AML-193 (cell line): ENCODE measurements at places on chromosomes 12 and 14.
A peak's percentile ranks its signal among the peaks of the same experiment; 100 is the strongest.

- peak; percentile 67 for DNase-seq
Observed at GRCh38 chr14:89303456-89304435, 113.3 kb downstream of the FOXN3 start.

GRCh38 chr14:95054346-95055280 lies 102.7 kb downstream of the DICER1 start:
- DNase-seq = no peak

DNA sequence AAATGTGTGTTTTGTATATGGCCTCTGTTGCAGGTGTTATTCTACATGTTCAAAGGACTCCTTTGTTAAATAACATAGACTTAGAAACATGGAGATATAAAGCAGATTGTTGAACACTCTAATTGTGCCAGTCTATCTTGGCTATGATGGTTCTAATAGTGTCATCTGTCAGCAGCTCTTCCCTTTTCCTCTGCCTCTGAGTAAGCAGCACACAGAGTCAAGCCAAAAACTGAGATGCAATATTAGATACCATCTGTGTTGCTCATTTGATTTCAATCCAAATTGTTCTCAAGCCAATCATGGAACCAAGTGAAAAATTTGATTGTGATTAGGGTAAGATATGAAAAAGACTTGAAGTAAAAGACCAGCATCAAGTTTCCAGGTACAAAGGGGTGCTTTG lies 871.1 kb upstream of the MGAT4C start:
- no peak for DNase-seq

DNA sequence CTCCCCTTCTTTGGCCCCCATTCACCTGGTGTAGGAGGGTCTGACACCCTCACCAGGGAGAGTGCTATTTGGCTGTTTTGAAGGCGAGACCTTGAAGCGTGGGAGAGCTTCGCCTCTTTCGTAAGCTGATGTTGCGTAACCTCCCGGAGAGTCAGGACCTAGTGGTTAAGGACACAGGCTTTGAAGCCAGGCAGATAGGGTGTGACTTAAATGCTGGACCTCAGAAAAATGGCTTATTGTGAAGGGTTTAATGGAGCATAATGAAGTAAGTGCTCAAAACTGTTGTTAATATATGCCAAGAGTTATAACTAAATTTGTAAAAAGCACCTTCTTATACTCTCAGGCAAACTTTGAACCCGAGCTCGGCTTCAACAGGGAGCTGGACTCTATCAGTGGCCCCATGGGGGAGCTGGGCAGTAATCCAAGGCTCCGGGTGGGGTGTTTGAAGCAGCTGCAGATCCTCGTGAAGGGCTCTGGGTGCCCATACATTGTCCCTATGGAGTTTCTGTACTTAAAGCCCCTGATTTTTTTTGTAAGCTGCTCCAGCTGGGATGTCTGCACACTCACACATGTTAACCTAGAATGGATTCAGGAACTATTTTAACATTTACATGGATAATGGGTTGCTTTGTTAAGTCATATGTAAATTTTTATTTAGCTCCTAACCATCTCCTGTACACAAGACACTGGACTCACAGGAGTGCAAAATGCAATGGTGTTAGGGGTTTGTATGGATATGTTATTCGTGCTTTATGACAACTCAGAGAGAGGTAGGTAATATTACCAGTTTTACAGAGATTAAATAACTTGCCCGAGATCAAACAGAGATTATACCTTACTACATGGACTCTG lies 26.0 kb downstream of the PPFIBP1 start:
- DNase-seq = peak; percentile 84

- no peak for DNase-seq
Observed at GRCh38 chr12:122593910-122594309, 66.9 kb downstream of the KNTC1 start.

- no peak for DNase-seq
Observed at GRCh38 chr14:99063620-99064225, 208.3 kb downstream of the BCL11B start.

DNA sequence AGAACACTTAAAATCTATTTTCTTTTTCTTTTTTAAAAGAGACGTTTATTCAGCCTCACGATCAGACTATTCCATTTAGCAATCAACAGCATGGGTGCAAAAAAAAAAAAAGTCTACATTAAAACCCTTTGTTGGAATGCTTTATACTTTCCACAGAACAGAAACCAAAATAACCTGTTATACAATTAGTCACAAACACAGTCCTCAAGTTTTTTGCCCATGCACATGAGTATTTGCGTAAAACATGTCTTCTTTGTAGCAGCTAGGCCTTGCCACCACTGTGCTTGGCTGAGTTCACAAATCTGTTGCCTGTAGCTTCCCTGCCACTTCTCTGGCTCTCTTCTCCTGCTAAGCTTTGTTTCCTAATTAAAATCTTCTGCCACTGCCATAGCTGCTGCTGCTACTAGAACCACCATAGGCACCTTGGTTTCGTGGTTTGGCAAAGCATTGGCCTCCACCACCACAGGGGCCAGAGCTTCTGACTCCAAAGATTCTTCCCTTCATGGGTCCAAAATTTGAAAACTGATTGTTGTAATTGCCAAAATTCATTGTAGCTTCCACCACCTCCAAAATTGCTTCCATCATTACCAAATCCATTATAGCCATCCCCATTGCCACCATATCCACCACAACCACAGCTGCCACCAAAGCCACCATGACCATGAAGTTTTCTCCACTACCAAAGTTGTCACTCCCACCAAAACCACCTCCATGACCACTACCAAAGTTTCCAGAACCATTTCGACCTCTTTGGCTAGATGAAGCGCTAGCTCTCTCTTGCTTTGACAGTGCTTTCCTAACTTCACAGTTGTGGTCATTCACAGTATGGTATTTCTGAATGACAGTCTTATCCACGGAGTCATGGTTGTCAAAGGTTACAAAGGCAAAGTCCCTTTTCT lies 38.1 kb downstream of the KLRG1 start:
- no peak for DNase-seq

DNA sequence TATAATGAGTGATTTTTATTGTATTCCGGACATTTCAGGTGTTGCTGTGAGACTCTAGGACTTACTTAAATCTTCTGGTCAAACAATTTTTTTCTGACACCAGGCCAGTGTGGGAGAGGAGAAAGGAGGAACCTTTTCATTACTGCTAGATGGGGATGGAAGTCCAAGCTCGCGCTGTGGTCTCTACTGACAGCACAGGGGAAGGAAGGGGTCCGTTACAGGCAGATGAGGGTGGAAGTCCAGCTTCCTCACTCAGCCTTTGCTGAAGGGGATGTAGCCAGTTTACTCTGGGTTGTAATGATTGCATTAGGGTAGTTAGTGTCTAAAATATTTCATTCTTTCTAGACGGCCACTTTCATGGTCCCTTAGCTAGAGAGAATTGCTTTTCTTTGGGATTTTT lies 26.3 kb upstream of the ST8SIA1 start:
- DNase-seq = no peak

DNA sequence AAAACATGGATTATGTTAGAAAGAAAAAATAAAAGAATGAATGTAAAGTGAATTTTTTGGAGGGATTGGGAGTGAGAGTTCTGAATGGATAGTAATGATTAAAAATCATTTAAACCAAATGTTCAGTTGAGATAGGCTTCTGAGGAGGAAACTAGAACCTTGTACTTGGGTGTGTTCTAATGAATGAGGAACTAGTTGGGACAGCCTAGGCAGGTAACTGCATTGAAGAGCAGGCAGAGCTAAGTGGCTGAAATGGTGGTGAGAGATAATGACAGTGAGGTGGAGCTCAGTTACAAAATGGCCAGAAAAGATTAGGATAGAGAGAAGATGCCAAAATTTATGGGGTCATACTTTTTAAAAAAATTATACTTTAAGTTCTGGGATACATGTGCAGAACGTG lies 132.9 kb downstream of the ATP23 start:
- DNase-seq = no peak

DNA sequence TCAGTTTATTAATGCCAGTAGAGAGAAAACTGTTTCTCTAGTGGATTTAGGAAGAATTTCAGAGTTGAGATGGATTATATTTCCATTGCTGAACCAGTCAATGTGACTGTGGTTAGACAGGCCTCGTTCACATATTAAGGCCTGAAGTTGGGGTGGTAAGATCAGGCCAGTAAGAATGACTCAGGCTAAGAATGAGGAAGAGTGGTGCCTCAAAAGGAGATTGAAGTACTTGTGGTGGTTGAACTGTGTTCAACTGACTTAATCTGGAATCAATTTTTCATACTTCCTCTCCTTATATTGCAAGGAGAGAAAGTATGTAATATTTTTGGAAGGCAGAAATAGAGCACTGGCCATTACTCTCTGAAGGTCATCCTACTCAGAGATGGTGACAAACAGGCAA lies 37.8 kb upstream of the ATF7IP start:
- peak; percentile 66 for DNase-seq

GRCh38 chr12:38689704-38690103 lies 215.7 kb downstream of the CPNE8 start:
- no peak for DNase-seq

DNA sequence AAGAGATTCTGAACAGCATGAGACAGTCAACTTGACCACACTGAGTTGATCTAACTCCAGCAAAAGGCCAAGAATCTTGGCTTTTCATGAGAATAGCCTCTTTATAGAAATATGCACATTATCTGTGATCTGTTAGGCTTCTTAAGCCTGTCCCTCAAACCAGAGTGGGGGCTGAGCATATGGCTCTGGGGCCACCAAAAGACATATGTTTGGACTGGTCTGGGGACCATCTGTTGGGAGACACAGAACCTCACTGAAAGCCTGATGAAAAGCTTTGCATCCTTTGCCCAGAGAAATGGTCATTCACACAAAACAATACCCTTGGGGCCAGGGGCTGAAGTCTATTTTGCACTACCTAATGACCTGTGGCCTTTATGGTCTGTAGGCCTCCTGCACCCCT lies 165.3 kb upstream of the PRMT8 start:
- no peak for DNase-seq

DNA sequence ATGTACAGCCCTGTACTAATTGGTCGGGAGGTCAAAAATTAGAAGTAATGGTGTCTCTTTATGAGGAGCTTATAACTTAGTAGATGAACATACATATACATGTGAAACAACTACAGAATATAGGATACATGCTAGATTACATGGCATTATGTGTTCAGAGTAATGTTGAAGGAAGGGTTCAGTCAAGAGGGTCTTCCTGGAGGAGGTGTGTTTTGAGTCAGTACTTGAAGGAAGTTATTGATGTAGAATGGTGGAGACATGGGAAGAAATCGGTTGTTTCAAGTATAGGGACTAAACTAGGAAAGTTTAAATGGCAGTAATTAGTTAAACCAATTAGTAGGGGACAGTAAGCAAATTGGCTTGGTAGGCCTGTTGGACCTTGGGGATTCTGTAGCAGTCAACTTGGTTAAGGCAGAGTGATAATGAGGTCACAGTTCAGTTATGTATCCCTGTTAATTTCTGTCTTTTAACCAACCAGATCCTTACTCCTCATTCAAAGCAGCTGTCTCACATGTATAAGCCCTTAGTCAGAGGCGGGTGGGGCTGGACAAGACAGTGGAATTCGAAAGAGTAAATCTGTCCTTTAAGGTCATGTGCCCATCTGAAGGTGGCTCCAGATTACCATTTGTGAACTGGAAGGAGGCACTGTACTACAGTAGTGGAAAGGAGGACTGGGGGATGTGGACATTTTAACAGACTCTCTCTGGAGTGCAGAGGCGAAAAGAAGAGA lies 3.5 kb upstream of the ANKRD52 start:
- no peak for DNase-seq

DNA sequence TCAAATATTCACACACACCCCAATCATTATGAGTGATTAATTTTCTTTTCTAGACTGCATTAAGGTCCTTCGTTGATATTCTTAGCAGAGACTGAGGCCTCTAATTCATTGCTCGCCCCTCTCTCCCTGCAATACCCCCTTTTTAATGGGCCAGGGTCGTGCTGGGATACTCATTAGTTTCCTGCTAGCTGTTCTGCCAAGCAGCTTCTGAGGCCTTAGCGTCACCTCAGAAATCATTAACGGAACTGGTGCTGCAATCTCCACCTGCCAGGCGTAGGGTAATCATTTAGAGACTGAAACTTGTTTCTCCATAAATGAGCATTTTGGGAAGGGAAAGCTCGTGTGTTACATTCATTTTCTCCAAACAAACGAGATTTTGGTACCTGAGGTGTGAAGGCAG lies 1054.7 kb downstream of the GALC start:
- no peak for DNase-seq

GRCh38 chr12:103852498-103852997 lies 11.5 kb upstream of the NT5DC3 start:
- DNase-seq = no peak

- no peak for DNase-seq
Observed at GRCh38 chr12:104377514-104377812, 73.9 kb downstream of the EID3 start.

- peak; percentile 7 for DNase-seq
Observed at GRCh38 chr12:10184261-10184843, 5.5 kb downstream of the TMEM52B start.

DNA sequence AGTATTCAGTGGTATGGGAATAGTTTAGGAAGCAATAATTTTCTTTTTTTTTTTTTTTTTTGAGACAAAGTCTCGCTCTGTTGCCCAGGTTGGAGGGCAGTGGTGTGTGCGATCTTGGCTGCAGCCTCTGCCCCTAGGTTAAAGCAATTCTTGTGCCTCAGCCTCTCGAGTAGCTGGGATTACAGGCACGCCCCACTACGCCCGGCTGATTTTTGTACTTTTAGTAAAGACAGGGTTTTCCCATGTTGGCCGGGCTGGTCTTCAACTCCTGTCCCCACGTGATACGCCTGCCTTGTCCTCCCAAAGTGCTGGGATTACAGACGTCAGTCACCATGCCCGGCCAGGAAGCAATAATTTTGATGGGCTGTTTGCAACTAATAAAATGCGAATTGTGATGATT lies 62.1 kb downstream of the ATG14 start:
- DNase-seq = no peak

- DNase-seq = no peak
Observed at GRCh38 chr12:98211909-98212695, 303.3 kb upstream of the TMPO start.

GRCh38 chr12:42216737-42217136 lies 21.3 kb downstream of the YAF2 start:
- DNase-seq = no peak

DNA sequence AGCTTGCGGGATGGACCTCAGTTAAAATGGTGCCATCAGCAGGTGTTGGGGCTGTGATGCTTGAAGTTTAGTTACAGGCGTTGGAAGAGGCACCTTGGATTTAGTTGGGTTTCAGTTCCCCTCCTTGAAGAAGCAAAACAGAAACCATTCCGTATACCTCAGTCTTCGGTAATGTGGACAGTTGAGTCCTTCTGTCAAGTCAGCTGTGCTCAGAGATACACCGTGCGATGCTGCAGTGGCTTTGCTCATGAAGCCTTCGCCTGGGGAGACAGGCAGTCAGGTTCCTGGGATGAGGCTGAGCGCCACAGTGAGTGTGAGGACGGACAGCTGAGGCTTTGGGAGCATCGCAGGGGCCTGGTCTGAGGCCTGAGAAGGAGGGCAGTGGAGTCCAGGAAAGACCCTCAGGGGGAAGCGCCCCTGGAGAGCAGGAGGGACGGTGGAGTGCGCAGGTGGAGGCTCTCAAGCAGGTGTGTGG lies 7.4 kb downstream of the RAN start:
- no peak for DNase-seq
